ENCODE measurements at places on chromosomes 13 and 19.

DNA sequence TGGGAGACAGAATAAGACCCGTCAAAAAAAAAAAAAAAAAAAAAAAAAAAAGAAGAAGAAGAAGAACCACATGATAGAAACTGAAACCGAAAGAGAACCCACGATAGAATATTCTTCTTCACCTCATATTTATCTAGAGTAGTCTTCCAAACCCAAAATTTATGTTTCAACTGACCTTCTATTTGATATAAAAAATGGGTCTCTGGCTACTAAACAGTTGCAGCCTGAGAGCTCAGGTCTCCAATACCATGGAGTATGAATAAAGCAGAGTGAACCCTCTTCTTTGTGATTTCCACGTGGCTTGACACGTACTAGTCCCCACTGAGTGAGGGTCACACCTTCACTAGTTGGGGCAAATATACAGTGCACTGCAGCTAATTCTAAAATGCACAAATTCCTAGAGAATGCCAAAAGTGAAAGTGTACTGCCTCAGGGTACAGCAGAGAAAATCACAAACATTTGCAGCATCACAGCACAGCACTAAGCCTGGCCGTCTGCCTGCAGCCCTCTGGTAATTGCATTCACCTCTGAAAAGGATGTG is 30.8 kb upstream of the RFC3 start:
- DNase-seq = peak; percentile 1

DNA sequence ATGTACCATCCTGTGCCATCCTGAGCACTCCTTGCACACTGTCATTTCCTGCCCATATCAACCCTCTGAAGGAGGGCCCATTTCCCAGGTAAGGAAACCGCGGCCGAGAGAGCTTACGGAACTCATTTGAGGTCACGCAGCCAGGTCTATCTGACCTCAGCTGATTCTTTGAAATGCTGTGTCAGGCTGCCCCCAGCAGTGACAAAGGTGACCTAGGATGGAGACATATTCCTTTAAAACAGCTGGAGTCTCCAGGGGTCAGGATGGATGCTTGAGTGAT is 42.2 kb upstream of the VSTM2B start:
- no peak for DNase-seq

- peak; percentile 83 for DNase-seq
These were observed 36.2 kb upstream of the GARRE1 start for GRCh38 chr19:34217952-34218817.

GRCh38 chr19:55703790-55704215 is 28.8 kb downstream of the EPN1 start:
- DNase-seq = peak; percentile 14

GRCh38 chr19:48603449-48603848 is 3.1 kb upstream of the SPACA4 start:
- no peak for DNase-seq

- no peak for DNase-seq
These were observed 2.1 kb downstream of the ZNF709 start for GRCh38 chr19:12482509-12482886.

DNA sequence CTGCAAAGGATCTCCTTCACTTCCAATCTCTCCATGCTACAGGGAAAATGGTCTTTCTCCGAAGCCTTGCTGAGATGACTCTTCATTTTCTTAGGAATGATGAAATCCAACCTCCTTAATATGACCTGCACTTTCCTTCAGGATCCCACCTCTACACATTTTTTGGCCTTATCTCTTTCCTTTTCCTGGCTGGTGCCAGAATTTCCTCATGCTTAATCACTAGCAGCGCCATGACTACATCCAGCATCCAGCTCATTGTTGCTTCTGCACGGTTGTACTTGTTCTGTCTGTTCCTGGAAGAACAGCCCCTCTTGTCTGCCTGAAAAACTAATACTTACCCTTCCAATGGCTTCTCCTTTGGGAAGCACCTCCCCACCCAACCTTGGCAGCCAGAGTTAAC is 68.4 kb downstream of the TEX26 start:
- no peak for DNase-seq

- DNase-seq = no peak
These were observed 5.8 kb upstream of the ILF3 start for GRCh38 chr19:10648360-10648759.

DNA sequence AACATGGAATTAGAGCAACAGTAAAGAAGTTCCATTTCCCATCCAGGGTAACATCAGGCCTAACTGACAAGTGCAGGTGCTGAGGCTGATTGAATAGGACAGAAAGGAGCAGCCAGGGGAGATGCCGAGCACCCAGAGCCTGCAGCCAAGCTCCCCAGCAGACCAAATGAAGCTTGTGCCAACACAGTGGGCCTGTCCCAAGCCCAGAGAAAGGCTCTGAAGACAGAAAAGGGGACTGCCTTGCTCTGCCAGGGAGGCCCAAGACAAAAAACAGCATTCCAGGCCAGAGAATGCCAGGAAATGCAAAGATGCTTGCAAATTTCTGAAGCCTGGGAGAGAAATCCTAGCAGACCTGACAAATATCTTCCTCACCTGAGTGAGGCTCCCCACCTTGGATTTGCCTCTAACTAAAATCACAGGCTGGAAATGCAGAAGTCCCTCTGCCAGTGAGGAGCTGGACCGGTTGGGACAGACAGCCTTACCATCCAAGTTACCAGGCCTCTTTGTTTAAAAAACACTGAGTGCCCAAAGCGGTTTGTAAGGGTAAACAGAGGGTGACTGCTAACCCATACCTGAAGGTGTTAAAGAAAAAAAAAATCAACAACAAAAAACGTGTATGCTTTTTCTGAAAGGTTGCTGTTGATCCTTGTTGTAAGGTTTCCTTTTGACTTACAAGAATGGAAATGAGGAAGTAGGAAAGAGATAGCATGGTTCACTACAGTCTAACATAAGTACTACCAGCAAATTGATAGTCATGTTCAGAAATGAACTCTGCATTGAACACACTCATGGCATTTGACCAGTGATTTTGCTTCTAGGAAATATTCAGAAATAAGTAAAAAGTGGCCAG is 11.8 kb upstream of the HMGB1 start:
- no peak for DNase-seq
